NCI-H2081 treated with DMSO at 0.1 percent for 48 hours (cell line): ENCODE measurements at places on chromosomes 4 and X.

DNA sequence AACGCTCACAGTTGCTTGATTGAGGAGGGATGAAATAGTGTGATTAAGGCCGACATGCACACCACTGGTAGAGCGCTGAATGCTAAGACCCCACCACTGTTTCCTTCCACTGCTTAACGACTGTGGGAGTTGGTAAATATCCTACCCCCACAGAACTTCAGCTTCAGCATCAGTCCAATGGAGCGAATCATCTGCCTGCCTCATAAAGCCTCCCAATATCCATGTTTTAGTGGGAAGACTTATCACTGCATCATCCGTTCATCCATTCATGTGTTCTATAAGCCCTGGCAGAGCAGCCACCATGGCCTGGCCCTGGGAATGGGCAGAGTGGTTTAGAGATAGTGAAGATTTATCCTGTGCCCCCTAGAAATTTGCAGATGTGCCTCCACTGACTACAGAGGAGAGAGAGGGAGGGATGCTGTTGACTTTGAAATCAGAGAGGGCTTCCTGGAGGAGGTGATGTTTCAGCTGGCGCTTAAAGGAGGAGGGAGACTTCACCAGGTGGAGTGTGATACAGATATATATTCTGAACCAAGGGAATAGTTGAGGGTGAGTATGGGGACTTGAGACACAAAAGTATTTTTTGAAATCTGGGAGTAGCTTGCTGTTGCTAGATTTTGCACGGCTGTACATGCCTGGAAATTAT is 71.9 kb upstream of the STX18 start:
- DNase-seq, result no peak

DNA sequence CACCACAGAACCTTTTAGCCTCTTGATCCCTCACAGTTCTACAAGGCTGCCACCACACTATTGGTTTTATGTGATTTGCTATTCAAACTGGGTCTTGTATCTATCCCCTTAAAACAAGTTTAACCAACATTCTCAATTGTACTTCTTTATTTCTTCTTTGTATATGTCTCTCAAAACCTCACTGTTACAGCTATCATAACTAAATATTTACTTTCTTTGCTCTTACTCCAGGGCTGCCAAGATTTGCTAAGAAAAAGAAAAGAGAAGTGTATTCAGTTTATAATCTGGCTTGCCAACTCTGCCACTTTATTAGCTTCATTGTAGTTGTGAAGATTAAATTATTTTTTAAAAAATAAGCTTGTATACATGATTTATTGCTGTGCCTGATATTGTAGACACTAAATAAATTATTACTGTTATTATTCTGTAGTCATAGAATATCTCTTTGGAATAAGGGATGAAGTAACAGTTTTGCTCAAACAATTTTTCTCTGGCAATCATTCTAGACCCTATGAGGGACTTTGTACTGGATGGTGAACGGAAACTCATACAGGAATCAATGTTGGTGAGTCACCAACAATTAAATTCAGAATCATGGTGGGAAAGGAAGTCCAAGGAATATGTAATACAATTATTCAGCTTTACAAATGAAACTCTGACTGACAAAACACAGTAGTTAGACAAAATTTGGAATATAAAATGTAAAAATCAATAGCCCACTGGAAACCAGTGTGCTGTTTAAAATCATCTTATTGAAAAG is 127.1 kb upstream of the DCAF8L1 start:
- no peak for DNase-seq

DNA sequence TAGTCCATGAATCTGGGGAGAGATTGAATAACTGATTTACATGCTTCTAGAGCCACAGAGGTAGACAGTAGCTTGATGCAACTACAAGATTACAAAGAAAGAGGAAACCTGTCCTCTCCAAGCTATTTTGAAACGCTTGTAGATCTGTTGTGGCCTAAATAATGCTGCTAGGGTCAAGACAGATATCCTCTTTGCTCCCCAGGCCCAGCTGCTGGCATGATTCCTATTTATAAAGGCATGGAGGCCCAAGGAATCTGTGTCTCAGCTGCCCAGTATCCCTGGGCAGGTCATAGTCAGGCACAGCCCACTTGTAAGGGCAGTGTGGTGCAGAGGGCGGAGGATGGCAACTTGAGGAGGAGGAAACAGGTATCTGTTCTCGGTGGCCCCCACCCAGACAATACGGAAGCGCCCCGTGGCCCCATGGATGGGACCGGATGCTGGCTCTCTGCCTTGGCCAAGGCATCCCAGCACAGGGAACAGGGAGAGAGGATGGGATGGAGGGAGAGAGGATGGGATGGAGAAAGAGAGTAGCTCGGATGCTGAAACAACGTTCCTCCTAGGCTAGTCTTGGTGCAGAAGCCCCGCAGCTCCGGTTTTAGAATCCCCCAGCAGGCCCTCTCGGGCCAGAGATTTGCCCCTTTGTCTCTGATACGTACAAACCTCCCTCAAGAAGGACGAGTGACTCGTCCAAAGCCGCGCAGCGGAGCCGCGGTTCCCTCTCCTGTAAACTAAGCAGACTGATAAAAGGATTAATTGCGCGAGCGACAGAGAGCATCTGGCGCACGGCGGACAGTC is 767 bp upstream of the SMIM20 start:
- DNase-seq, result no peak

- no peak for DNase-seq
Measured at GRCh38 chr4:74944354-74944793, 11.5 kb downstream of the PARM1 start.

- DNase-seq, result no peak
Measured at GRCh38 chrX:109624641-109625616, at the start of gene KCNE5. KCNE5 (minus strand) TSS chrX:109625172; CDS start chrX:109625020, 152 bp downstream.

- no peak for DNase-seq
Measured at GRCh38 chrX:72240976-72241375, 2.1 kb upstream of the ERCC6L start.

GRCh38 chr4:2662598-2662997 is 93.5 kb downstream of the TNIP2 start:
- DNase-seq, result no peak

GRCh38 chr4:139962130-139962684 is 191.8 kb downstream of the MAML3 start:
- peak; percentile 32 for DNase-seq

DNA sequence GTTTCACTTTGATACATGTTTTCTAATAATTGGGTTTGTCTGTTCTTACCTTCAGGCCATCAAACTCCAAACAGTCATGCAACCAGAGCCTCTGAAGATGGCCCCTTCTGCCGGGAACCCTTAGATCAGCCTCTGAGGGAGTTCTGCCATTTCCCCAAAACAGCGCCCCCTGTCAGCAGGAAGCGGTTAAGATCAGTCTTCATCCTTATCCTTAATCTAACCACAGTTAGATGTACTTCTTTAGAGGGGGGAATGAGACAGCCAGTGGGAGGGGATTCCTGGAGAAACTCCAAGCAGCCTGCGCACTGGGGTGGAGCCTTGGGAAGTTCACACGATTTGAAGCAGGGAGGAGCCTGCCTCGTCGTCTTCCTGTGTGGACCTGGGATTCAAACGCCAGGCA is 185.4 kb downstream of the INPP4B start:
- no peak for DNase-seq

GRCh38 chr4:24930151-24930550 is 17.3 kb upstream of the CCDC149 start:
- DNase-seq, result no peak

GRCh38 chr4:11597506-11597905 is 168.8 kb upstream of the HS3ST1 start:
- peak; percentile 49 for DNase-seq
